ENCODE measurements at places on chromosomes 5 and 9.

DNA sequence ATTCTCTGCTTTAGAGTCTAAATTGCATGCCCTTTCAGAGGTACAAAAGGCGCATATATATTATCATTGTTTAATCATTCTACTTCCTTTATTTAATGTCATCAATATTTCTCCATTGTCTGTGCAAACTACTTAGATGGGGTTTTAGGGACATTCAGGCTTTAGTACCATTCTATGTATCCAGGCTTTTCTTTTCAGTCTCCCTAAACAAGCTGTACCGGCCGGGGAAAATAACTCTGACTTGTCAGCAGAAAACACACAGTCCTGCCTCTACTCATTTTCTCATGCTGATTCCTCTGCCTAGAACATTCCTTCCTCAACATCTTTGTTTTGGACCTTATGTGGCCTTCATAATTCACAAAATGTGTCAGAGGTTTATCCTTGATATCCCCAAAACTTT, 392.1 kb upstream of the DAB2 start:
- no peak for DNase-seq

- no peak for DNase-seq
These were observed 133.4 kb downstream of the SLC12A2 start for GRCh38 chr5:128216860-128217531.

DNA sequence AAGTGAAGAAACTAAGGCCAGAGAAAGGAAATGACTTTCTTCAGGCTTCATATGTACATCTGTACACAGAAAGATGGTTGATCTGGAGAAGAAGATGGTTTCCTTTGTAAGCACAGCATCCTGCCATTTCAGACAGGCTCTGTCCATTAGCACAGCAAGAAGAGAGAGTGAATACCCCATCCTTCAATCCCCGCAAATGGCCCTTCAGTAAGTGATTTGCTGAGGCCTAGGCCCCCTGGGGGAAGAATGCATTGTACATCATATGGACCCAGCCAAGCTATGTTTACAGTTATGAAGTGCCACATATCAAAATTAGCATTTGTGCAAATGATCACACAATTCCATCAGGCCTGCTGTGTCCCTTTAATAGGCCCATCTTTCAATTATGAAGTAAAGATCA, 657.4 kb downstream of the BRINP1 start:
- no peak for DNase-seq

DNA sequence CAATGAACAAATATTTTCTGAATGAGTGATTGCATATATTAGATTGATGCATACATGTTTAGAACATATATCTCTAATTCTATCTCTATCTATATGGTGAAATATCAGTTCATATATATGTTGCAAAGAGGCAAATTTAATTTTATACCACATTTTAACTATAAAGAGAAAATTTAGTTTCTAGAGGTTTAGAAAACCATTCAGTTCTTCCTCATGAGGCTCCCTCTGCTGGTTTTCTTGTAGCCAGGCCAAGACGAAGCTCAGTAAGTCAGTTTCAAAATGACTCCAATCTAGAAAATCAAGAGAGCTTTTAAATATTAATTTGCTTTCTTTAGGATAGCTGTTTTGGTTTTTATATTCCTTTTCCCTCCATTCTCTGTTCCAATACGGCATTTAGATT, 312.1 kb downstream of the TMEM232 start:
- no peak for DNase-seq

DNA sequence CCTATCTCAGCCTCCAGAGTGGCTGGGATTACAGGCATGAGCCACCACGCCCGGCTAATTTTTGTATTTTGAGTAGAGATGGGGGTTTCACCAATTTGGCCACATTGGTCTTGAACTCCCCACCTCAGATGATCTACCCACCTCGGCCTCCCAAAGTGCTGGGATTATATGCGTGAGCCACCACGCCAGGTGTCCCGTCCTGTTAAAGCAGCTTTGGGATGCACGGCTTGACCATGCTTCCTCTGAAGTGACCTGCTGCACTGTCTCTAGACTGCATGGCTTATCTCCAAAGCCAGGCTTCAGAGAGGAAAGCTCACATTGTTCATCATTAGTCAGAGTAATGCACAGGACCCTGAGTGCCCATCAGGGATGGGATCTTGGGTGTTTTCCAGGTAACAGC, 45.4 kb downstream of the SEMA4D start:
- DNase-seq, result no peak

DNA sequence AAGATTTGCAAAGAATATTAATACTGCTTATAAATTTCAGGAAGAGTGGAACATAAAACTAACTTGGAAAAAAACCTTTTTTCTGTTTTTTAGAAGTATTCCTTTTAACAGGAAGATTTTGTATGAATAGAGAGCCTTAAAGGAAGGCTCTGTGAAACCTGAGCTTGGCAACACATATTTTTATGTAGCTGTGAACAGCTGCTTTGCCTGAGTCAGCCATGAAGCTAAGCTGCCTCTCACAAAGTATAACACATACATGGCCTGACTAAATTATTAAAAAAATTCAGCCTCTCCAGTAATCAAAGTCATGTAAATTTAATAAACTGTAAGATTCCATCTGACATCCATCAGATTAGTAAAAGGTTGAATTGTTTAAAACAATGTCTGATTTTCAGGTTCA, 547.5 kb downstream of the ELAVL2 start:
- no peak for DNase-seq

GRCh38 chr5:31809050-31809870, 170.3 kb downstream of the PDZD2 start:
- DNase-seq, result no peak

DNA sequence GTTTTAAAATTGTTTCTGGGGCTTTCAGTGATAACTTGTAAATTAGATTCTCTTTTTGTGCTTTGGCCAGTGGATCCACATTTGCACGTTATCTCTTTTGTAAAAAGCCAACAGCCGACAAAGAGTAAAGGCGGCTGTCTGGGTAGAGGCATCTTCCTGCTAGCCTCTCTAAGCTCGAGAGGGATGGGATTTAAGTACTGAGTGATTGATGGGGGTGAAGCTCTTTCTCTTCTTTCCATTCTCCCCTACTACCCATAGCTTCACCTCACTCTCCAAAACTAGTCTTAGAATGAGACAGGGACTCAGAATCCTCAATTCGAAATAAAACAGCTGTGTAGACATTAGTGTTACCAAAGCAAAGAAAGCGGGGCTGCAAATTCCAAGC, 3.4 kb downstream of the PBX3 start:
- no peak for DNase-seq

DNA sequence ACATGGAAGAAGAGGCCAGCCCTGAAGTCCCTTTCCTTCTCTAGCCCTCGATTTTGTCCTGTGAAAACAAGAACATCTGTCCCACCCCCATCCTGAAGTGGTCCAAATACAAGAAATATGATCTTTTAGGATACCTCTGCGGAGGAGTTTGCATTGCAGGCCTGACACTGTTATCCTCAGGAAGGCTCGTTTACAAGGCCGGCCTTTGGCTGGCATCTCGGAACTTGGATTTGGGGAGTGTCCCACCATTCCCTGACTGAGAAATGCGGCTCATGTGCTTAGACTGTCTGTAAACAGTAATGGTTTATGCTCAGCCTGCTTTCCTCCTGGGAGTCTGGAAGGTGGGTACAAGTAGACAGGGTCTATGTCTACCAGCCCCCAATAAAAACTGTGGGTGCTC, 26.4 kb downstream of the WHRN start:
- DNase-seq, result no peak

- DNase-seq, result no peak
These were observed 122.7 kb downstream of the GCNT1 start for GRCh38 chr9:76581731-76582130.

GRCh38 chr9:35834260-35835215, 5.5 kb downstream of the TMEM8B start:
- no peak for DNase-seq

GRCh38 chr9:127682351-127683136, 24.2 kb upstream of the CFAP157 start:
- no peak for DNase-seq

DNA sequence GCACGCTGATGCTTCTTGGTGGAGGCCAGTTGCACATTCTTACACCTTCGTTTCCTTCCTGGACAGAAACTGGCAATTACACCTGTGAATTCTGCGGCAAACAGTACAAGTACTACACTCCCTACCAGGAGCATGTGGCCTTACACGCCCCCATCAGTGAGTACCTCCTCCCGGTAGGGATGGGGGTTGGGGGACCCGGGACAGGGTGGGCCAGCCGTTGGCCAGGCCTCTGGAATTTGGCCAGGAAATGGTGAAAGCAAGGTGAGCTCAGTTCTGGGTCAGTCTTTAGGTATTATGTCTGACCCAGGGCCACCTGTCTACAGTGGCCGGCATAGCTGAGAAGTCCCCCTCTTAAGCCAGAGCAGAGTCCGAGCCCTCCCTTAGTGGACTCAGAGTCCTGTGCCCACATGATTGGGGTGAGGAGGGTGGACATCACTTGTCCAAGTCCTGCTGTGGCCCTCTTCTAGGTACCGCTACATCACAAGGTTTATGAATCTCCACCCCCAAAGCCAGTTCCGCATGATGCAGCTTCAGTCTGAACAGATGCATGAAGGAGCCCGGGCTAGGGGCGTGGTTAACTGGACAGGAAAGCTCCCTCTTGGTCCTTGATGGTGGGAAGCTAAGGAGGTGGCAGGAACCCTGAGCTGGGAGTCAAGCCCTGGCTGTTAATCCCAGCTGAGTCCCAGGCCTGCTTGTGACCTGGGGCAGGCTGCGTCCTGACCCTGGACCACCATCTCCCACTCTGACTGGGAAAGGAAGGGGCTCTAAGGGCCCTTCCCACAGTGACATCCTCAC, 61.3 kb downstream of the AMBP start:
- DNase-seq, result no peak

DNA sequence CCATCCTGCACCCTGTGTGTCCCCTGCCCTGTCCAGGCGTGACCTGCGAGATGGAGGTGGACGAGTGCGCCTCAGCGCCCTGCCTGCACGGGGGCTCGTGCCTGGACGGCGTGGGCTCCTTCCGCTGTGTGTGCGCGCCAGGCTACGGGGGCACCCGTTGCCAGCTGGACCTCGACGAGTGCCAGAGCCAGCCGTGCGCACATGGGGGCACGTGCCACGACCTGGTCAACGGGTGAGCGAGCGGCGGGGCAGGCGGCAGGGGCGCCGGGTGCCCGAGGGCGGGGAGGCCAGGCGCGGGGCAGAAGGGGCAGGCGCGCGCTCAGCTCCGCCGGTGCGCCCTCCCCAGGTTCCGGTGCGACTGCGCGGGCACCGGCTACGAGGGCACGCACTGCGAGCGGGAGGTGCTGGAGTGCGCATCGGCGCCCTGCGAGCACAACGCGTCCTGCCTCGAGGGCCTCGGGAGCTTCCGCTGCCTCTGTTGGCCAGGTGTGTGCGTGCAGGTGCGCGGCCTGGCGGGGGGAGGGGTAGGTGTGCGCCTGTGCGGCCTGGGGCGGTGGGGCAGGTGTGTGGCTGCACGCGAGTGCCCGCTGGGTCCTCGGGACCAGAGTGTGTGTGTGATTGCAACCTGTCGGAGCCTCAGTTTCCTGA, 10.0 kb downstream of the CRB2 start:
- no peak for DNase-seq

DNA sequence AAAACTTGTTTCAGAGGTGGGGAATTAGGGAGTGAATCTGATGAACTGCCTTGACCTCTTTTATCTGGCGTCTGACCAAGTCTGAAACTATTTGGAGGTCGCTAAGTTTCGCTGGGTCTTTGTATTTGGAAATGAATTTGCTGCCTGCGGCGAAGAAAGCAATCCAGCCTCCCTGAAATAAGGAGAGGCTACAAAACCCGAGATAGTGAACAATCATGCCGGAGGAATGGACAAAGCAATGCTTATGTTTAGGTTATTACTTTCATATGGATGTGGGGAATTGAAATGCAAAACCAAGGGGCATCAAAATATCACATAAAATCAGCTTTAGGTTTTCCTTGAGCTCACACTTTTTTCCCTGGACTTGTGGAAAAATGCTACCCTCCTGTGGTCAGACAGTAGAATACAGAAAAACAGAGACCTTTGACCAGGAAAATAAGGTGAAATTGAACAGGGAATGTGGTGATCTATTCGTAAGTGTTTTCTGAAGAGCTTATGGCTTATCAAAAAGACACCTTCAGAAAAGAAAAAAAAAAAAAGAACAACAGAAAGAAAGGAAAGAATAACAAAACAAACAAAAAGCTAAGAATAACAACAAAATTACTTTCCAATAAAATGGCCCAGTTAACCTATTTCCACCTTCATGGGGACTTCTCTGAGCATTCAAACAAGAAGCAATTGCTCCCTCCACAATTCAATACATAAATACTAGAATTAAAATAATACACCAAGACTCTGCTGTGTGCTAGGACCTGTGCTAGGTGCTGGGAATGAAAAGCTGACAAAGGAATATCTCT, 68.6 kb upstream of the DPYSL3 start:
- no peak for DNase-seq

- no peak for DNase-seq
These were observed 1034.0 kb upstream of the PTPRD start for GRCh38 chr9:11646831-11647230.

GRCh38 chr9:16627967-16628366, 242.5 kb downstream of the BNC2 start:
- DNase-seq, result no peak

DNA sequence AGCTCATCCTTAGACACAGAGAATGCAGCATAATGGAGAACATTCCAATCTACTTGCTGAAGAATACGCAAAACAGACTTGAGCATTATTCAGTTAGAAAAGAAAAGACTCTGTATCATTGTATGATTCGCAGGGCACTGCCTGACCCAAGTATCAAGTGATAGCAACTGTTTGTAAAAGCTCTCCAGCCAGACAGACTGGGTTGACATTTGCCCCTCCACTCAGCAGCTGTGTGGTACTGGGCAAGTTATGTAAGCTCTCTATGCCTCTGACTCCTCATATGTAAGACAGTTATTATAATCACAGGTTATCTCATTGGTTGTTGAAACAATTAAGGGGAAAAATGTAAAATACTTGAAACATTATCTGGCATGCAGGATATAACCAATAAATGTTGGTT, 505.0 kb downstream of the ELAVL2 start:
- DNase-seq, result no peak

- no peak for DNase-seq
These were observed 32.2 kb downstream of the EXD3 start for GRCh38 chr9:137390553-137391410.

DNA sequence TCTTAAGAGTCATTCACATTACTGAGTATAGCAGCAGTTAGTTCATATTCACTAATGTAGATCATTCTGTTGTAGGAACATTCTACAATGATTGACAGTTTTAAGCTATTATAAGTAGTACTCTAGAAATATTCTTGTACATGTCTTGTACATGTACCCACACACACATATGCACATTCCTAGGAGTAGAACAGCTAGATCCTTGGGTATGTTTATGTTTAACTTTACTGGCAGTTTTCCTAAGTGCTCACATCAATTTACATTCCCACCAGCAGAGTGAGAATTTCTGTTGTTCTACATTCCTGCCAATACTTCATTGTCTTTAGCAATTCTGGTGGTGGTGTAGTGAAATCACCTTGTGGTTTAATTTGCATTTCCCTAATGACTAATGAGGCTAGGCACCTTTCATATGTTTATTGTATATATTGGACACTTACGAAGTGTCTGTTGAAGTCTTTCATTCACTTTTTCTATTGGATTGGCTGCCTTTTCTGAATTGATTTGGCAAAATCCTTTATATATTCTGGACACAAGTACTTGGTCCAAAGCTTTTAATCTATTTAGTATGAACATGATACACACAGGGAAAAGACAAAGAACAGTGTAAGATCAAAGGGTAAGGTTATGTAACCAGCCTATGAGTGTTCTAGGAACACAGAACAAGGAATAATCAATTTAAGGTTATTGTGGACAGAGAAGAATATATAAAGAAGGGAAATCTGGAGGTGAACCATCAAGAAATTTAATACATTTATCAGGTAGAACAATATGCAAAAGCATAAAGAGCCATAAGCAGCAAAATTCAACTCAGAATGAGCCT, 95.6 kb downstream of the MLLT3 start:
- no peak for DNase-seq
